ENCODE measurements at places on chromosomes 2 and 18.
A peak's percentile ranks its signal among the peaks of the same experiment; 100 is the strongest.

DNA sequence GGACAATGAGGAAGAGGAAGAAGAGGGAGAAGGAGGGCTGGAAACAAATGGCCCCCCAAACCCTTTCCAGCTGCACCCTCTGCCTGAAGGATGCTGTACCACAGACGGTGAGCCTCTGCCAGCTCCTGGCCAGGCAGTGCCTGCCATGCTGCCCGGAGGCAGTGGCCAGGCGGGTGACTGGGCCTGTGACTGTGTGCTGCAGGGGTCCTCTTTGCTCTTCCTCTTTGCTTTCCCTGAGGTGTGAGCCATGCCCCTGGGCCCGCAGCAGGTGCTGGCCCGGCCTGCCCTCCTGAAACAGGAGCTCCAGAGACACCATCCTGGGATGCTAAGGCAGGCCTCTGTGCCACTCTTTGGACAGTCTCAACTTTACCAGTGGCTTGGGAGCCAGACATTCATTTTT lies 28.6 kb downstream of the GREB1 start:
- no peak for DNase-seq

DNA sequence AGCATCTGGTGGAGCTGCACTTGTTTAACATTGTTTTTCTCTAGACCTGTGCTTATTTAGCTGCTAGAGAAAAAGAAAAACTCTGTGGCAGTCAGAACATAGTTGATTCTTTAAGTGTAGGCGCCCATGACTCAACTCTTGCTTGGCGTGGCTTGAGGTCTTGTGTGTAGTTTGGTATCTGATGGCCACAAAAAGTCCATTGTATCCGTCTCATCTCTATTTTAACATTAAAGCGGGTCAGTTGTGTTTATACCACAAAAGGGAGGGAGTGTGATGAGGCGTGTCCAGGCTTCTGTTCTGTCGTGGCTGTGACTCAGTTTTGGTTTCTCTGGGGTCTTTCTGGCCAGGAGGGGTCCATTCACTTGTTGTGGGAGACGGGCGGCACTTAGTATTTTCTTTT lies 24.2 kb upstream of the UGT1A8 start:
- DNase-seq = no peak

DNA sequence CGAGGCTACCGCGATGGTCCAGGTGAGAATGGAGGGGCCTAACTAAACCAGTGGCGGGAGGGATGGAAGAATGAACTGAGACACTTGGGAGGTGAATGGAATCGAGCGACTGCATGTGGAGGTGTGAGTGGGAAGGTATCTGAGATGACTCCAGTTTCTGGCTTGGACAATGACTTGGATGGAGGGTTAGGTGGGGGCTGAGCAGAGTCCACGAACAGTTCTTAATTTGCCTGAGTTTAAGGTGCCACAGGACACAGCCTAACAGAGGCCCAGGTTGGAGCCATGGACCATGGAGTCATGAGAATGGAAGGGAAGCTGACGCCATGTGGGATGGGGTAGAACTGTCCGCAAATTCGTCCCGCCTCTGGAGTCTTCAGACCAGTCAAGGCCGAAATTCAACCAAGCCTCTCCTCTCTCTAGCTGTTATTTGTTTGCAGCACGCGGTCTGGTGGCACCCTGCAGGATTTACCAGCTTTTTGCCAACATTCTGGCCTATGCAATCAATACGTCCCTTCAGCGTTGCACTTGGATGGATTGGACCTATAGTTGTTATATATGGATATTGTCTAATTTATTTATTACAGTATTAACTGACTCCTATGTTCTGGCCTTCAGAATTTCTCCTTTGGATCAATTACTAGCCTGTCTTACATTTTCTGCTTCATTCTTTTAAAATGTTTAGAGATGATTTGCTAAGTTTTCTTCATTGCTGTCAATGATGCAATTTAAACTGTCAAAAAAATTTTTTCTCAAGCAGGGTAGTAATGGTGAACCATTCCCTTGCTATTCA lies 940 bp upstream of the BOLA3 start:
- no peak for DNase-seq

DNA sequence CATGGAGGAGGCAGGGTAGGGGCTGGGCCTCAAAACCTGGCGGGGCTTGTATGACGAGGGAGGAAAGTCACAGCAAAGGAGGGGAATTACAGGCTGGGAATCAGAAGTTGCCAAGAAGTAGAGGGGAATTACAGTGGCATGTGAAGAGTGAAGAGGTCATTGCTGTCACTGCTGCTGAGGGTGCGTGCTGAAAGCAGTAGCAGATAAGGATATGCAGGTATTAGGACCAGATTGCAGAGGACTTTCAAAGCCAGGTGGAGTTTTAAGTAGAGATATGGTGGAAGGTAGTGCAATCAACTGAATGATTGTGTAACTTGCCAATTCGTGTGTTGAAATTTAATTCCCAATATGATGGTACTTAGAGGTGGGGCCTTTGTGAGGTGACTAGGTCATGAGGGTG lies 19.4 kb upstream of the LRPPRC start:
- no peak for DNase-seq

- peak; percentile 1 for DNase-seq
These were observed 22.4 kb upstream of the RMP24 start for GRCh38 chr18:35949903-35950627.

DNA sequence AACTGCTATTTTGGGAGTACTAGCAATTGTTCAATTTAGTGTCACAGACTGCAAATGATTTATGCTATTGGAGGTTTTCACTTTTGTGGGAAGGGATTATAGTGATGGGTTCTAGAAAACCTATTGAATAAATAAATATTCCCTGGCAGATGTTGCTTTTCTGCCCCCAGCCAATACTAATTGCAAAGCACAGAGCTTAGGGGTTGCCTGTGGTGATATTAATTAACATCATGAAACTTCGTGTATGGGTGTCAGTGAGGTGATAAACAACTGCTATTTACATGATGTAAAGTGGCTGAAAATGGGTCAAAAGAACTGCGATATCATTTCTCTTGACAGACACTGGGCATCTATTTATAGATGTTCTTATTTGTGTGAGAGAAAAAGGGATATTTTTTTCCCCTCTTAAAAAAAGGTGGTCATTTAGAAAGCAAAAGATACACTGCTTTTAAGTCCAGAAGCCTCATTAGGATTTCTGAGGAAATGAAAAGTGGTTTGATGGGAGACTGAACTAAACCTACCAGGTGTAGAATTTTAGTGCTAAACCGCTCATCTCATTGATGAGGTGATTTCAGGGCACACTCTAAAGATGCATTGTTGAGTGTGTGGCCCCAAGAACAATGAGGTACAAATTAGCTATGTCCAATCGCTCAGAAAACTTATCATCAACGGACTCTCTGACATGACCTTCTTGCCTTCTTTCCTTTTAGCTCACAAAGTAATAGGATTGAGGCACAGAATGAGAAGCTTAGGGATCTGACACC lies 116.7 kb upstream of the CHST9 start:
- DNase-seq = no peak

- no peak for DNase-seq
These were observed 15.7 kb upstream of the OLA1 start for GRCh38 chr2:174263997-174264396.

- no peak for DNase-seq
These were observed 246.4 kb upstream of the RAB6C start for GRCh38 chr2:129733041-129733440.

DNA sequence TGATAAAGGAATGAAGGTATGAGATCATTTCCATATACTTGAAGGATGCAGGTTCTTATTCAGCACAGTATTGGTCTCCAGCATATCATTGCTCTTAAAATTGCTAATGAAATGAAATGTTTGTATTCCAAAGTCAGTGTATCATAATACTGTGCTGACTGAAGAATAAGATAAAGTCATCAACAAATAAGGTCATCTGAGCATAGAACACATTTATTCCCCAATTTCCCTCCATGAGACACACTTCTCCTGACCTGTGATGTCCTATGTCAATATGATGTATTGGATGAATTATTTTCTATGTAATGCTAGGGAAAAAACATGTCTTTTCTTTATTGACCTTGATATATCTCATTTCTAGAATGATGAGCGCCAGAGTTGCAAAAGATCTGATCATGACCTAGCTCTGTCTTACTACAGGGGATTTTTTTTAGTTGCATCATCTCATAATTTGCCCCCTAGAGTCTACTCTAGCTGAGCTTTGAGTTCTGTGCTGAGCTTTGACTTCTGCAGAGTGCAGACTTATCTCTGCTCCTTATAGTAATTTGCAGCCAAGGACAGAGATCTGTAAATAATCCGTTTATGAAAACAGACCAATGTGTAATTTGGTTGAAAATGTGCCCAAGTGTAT lies 859.8 kb downstream of the TRIB2 start:
- DNase-seq = no peak

DNA sequence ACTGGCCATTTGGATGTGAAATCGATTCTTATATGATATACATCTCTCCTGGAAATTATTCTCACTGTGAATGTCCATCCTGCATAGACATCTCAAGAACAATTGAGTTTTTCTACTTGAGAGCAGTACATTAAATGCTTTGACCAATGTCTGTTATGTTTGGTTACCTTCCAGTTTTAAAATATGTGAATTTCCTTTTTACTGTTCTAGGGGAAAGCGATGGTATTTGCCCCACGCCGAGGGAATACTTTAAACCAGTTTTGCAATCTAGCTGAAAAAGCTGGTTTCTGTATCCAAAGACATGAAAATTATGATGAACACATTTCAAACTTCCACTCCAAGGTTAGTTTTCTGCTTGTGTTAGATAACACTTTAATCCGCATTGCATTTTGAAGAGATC lies 175.3 kb upstream of the SIX3 start:
- DNase-seq = no peak

DNA sequence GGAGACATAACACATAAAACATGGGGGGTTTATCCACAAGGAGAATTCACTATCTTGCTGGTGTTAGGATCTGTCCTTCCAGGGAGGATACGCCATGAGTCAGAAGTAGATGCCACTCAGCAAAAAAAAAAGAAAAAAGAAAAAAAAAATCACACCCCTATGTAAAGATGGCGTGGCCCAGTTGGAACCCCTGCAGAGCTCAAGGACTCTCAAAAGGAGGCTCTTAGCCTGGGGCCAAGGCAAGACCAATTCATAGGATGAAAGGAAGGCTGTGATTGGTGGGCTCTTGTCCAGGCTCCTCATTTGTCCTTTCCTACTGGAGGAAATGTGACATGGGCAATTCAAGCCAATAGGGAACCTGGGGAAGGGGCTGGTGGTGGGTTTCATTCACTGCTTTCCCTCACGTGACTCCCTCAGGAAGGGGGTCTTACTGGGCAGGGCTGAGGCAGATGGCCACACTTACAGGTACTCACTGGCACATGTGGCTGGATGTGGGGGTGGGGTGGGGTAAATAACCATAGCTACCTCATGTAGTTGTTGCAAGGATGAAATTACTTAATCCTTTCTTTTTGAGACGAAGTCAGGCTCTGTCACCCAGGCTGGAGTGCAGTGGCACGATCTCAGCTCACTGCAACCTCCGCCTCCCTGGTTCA lies 38.7 kb upstream of the HAAO start:
- no peak for DNase-seq

Measured in activated naive CD4-positive, alpha-beta T cell (primary cell).